ENCODE measurements at places on chromosomes 5 and 9.

- no peak for DNase-seq
These were observed 73.8 kb downstream of the JAKMIP2 start for GRCh38 chr5:147708708-147709107.

DNA sequence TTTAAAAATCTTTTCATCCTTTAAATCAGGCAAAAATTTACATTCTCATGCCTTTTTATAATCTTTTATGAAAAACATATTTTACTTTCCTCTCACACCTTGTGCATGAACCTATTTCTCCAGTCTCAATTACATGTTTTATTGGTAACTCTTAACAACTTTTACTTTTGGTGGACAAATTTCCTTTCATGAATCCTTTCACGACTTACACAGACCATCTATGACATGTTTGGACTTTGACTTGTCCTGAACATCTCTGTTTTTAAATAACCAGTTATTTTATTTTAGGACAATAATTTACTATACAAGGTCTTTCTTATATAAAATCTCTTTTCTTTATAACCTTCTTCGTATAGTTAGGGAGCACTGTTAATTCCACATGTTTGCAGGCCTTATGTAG is 26.5 kb upstream of the MTMR12 start:
- DNase-seq: no peak

DNA sequence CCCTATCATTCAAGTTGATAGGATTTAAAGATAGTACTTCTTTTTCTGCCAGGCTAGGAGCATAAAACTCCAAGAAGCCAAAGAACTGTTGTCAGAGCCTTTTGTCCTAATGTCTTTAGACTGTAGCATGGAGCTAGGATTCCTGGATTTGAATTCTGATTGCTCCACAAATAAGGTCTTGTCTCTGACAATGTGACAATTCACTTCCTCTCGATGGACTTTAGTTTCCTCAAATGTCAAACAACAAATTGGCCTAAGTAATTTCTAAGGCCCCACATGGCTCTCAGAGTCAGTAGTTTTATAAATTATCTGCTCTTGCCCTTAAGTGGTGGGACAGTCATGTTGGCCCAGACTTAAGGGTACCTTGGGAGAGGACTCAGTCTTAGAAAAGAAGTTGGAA is 36.7 kb downstream of the RFK start:
- DNase-seq: no peak

DNA sequence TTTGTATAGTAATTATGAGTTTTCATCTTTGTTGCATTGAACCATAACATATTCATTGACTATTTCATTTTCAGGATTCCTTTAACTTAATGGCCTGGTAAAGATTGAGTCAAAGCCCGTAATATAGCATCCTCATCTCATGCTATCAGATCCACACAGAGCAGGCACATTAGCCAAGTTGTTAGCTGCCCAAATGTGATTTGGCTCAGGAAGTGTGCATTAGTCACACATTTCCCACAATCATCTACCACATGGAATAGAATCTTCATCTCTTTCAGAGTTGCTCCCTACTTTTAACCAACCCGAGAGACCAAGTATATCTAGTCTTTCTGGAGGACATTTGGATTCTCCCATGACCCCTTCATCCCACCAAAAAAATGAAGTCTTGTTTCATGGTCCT is 481.0 kb upstream of the PTGER4 start:
- DNase-seq: no peak

- DNase-seq: no peak
These were observed 25.2 kb downstream of the BICD2 start for GRCh38 chr9:92739346-92739970.

GRCh38 chr9:23826120-23826629 is at the start of gene ELAVL2:
TSS of gene ELAVL2 (minus strand) at chr9:23826240. CDS start at chr9:23762234, 64,006 bp downstream.
- no peak for DNase-seq

- DNase-seq: no peak
These were observed 1166.5 kb upstream of the CDH18 start for GRCh38 chr5:21154526-21154925.

GRCh38 chr5:74865804-74866595 is at the start of gene FAM169A:
TSS of gene FAM169A (minus strand) at chr5:74866387. CDS start at chr5:74841676, 24,711 bp downstream.
- no peak for DNase-seq

DNA sequence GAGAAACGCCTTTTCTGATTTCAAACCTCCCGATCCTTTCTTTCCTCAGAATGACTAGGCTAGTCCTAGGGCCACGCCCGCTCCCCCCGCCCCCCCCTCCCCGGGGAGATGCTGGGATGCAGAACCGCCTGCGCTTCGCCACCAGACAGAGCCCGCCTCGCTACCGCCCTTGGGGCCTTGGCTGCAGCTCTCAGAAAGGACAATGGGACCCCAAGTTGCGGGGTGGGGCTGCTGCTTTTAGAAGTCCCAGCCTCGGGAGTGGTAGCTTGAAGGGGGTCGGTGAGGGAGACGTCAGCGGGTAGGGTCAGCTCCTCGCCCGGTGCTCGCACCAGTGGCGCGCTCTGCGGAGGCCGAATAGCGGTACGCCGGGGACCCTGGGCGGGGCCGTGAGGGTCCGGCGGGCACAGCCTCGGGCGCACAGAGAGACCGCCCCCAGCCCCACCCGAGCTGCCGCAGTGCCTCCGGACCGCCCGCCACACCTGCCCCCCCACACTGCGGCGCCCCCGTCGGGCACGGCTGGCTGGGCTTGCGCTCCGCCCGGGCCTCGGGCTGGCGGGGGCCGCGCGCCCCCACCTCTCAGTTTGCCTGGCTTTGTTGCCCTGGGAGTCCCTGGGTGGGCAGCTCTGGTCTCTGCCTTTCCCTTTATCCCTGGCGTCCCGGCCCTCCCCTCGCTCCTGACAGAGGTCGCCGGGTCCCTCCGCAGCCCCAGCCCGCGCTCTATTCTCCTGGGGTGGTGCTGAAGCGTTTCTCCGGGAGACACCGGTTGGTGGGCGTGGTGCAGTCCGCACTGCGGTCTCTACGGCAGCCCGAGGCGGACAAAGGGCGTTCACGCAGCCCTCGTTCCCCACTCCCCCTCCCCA is 1.2 kb downstream of the MAP1B start:
- DNase-seq: no peak

DNA sequence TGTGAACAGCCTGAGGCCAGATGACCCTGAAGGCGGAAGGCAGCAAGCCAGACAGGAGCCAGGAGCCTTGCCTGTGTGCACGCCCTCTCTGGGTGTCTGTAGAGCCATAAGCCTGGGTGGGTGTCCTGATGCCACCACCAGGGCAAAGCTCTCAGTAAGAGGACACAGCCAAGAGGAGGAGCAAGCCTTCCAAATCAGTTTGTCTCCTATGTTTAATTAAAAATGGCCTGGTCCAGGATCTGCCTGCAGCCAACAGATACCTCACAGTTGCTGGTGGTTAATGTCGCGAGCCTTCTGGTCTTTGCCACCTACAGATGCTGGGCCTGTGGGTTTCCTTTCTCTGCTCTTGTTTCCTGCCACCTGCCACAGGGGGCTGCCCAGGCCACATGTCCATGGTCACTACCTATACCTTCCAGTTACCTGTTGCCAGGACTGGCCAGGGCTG is 56.9 kb downstream of the SYK start:
- DNase-seq: no peak

DNA sequence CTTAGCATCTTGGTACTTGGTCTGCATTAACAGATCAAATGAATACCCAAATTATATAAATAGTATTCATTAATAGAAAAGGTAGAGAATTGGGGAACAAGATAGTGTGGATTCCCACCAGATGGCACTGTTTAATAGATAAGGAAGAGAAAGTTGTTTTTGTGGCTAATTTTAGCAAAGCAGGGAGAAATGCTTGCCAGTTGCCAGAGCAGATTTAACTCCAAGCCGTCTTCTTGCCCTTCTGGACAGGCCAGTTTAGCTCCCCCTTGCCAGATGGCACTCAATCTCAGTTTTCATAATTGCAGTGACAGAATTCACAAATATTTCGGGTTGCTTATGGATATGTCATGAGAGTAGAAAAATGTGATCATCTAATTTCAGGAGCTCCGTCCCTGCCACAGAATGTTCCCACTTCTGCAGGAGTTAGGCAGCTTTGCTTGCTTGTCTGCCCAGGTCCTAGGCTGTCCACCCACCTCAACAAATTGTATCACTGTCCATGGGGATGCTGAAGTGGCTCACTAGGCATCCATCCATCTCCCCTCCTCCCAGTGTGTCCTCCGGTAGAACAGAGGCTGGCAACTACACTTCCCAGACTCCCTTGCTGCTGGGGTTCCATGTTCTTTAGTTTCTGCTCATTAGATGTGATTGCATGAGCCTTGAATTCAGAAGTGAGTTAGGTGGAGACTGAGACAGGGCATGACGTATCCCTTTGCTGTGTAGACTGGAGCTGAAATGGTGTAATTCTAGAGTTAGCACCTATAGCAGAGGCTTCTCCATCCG is 11.8 kb upstream of the HEXB start:
- peak; percentile 12 for DNase-seq

DNA sequence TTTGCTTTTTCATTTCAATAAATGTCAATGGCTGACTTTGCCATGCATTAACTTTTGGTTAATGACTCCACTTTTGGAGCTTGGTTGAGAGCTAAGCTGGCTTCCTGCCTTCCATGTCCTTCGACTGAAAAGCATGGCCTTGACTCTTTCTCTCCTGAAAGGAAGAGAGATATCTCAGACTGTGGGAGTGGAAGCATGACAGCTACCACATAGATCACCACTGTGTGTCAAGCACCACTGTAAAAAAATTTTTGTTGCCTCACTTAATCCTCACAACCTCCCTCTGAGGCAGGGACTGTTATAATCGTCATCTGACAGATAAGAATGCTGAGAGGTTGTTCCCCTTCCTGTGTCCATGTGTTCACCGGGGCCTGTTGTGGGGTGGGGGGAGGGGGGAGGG is 184.8 kb downstream of the RORB start:
- DNase-seq: no peak

All from hematopoietic multipotent progenitor cell treated with erythropoietin and hydrocortisone succinate and interleukin-3 and kit ligand, for 15 days (in vitro differentiated cells).